HFF-Myc (cell line): ENCODE measurements at places on chromosomes 7 and 10.

DNA sequence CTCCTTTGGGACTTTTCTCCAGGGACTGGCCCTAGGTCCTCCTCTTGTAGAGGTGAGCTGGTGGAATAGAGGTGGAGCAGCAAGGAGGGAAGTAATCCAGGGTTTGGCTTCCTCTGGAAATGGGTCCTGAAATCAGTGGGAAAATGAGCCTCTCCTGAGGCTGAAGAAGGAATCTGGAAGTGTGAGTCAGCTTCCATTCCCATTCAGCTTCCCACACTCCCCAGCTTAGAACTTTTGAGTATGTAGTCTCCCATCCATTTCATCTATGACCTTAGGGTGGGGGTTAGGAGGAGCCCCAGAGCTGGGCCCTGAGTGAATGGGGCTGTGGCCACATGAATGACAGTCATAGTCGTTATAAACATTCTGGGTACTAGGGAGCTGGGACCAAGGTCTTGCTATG lies 17.7 kb downstream of the LDB1 start:
- no peak for DNase-seq

GRCh38 chr7:66379542-66380160 lies 174.5 kb downstream of the TPST1 start:
- DNase-seq, result no peak

DNA sequence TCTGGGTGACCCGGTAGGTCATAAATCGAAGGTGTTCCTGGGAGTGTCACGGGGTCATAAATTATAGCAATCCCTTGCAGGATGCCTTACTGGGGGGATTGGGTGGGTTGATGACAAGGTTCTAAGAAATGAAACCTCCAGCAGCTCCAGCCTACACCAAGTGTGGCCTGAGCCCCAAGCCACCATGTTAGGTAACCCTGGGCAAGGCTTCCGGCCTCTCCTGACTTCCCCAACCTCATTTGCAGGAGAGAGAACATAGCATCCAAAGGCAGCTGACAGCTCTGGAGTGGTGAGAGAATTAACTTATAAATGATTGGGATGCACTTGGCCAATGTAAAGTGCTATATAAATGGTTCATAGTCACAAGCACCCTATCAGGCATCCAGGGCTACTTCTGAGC lies 52.8 kb upstream of the TMEM273 start:
- no peak for DNase-seq

DNA sequence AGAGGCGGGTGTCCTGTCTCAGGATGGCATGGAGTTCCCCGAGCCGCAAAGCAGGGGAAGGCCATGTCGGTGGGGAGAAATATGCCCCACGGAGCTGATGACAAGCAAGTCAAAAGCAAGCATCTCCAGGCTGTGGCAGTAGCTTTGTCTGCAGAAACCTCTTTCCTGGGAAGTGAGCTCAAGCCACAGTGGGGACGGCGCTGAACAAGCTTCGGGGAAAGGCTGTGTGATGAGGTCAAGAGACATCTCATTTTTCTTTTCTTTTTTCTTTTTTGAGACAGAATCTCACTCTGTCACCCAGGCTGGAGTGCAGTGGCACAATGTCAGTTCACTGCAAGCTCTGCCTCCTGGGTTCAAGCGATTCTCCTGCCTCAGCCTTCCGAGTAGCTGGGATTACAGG lies 62.6 kb downstream of the ELFN1 start:
- DNase-seq, result no peak

- no peak for DNase-seq
Measured at GRCh38 chr10:79058899-79059841, 9.6 kb upstream of the ZMIZ1 start.

- DNase-seq, result no peak
Measured at GRCh38 chr10:32055478-32056135, 618 bp downstream of the KIF5B start.

GRCh38 chr10:27188897-27189296 lies 33.7 kb downstream of the MASTL start:
- no peak for DNase-seq

- no peak for DNase-seq
Measured at GRCh38 chr10:29030900-29031299, 258.0 kb upstream of the LYZL1 start.

GRCh38 chr7:17557251-17557671 lies 258.8 kb downstream of the AHR start:
- DNase-seq, result no peak

DNA sequence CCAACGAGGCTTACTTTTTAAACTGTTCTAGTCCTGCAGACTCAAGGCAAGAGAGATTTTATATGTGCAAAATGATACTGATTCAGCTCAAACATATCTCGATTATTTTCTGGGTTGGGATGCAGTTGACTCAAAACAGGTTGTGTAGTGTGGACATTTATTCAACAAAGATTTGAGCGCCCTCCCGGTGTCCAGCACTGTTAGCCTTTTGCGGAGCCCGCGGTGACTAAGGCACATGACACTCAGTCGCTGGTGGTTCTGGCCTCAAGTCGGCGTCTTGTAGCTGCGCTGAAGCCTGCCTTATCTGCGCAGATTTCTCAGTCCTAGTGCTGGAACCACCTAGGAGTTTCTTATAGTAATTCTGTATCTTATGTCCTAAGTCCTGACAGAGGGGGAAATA lies 938 bp upstream of the CADPS2 start:
- DNase-seq, result no peak

DNA sequence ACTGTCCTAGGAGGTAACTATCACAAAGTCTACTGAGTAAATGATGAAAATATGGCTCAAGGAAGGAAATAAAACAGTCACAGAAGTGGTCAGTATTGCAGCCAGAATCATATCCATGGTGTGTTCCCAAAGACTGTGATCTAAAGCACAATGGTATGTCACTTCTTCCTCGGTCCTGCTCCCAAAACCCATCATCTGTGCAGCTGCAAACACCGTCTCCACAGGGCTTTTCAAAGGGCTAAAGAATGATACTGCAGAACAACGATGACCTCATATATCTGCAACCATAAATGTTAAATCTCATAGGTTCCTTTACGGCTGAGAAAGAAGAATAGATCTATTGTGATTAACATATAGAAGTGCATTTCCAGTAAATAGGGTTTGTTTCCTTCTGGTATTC lies 465.0 kb downstream of the GRID1 start:
- no peak for DNase-seq

GRCh38 chr7:145313551-145313950 lies 477.7 kb upstream of the TPK1 start:
- no peak for DNase-seq

- DNase-seq, result no peak
Measured at GRCh38 chr7:159094919-159095915, 49.5 kb downstream of the VIPR2 start.

DNA sequence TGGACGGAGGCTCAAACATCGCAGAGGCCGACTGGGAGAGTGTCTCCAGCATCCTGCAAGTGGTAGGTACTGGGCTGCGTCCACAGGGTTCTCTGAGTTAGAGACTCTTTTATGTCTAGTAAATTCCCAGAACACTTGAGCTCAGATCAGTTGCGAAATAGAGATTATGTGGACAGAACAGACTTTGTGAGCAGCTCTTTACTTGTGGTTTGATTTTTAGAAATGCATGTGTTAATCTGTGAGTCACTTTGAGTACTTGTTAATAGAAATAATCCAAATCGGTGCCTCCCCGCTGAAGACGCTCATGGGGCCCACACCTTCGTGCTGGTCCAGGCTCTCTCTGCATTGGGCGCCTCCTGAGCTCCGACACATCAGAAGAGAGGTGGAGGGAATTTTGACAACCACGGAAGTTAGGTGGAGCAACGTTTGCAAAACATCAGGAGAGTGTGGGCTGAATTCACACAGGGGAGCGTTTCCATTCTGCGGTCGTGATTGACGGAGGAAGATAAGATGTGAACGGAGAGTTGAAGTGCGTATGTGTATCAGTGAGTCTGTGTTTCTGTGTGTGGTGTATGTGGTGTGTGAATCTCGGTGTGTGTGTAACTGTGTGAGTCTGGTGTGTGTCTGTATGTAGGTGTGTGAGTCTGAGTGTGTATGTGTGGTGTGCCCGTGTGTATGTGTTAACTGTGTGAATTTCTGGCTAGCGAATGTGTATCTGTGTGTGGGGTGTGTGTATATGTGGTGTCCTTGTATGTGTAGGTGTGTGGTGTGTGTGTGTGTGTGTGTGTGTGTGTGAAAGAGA lies 32.1 kb downstream of the PFKP start:
- no peak for DNase-seq

DNA sequence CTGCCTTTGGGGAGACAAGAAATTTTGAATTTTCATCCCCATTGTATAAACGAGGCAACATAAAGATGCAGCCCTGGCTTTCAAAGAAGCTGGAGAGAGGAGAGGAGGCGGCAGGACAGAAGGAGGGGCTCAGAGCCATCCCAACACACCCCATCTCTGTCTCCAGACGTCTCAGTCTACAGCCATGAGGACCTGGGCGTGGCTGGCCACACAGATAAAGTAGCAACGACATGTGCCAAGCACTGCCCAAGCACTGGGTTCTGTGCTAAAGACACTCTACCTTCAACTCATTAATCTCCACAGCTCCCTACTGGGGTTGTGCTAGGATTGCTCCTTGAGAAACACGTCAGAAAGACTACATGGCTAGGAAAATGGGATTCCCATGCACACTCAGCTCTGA lies 65.2 kb downstream of the DLG5 start:
- no peak for DNase-seq

GRCh38 chr10:75654171-75654771 lies 222.8 kb downstream of the LRMDA start:
- no peak for DNase-seq

DNA sequence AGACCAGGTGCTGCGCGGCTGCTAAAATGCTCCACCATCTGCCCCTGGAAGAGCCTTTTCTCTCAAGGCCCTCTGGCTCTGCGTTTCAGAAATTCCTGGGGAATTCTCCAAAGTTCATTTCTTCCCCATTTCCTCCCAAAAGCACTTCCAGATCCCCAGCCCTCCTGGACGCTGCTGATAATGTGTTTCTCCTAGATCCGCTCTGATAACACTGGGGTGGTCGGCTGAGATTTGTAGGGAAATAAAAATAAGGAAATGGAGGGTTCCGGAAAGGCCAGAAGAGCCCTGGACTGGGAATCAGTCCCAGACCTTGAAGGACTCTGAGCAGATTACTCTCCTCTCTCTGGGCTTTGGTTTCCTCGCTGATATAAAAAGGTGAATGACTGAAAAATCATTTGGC lies 28.1 kb downstream of the COL13A1 start:
- DNase-seq, result no peak

- no peak for DNase-seq
Measured at GRCh38 chr10:74380795-74381194, 229.8 kb downstream of the ADK start.

DNA sequence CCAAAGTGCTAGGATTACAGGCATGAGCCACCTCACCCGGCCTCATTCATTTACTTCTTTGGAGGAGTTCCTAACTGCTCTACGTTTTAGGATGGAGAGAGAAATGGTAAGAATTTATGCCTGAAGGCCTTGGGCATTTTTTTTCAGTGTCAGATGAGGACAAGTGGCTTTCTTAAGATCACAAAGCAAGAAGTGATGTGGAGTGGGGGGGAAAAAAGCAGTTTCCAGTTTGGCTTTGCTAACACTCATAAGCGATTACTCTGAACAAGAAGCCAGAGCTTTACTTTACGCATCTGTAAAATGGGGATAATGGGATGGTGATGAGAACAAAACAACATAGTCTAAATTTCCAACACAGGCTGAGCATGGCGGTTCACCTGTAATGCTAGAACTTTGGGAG lies 2.6 kb upstream of the PPIA start:
- no peak for DNase-seq

GRCh38 chr7:41925946-41926345 lies 223.1 kb upstream of the INHBA start:
- no peak for DNase-seq

GRCh38 chr10:110572862-110573261 lies 5.4 kb downstream of the SMC3 start:
- DNase-seq, result no peak

- DNase-seq, result no peak
Measured at GRCh38 chr10:16754765-16755164, 62.5 kb downstream of the RSU1 start.

- no peak for DNase-seq
Measured at GRCh38 chr10:72832701-72833100, 60.8 kb upstream of the OIT3 start.

- DNase-seq, result no peak
Measured at GRCh38 chr7:27183682-27184336, 1.2 kb downstream of the HOXA11 start.

DNA sequence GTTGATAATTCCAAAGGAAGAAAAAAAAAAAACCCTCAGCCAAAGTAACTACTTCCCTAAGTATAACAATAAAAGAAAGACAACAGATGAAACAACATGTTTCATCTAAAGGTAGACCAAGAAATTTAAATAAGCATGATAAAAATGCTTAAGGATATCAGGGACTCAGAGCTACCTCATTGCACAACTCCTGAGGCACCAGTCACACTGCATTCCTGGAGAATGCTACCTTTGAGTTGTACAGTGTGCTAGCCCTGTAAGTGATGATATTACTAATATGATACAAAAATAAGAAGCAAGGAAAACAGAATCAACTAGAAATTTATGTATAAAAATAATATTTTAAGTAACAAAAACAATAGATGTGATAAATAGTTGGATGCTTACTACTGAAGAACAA lies 29.5 kb upstream of the C7orf33 start:
- no peak for DNase-seq

- DNase-seq, result no peak
Measured at GRCh38 chr10:3850999-3851937, 66.3 kb upstream of the KLF6 start.

GRCh38 chr10:69119896-69120295 lies 4.1 kb upstream of the VPS26A start:
- DNase-seq, result no peak

GRCh38 chr7:90892213-90892612 lies 296.1 kb downstream of the CDK14 start:
- DNase-seq, result no peak

- no peak for DNase-seq
Measured at GRCh38 chr7:155593461-155594162, 47.3 kb upstream of the CNPY1 start.

DNA sequence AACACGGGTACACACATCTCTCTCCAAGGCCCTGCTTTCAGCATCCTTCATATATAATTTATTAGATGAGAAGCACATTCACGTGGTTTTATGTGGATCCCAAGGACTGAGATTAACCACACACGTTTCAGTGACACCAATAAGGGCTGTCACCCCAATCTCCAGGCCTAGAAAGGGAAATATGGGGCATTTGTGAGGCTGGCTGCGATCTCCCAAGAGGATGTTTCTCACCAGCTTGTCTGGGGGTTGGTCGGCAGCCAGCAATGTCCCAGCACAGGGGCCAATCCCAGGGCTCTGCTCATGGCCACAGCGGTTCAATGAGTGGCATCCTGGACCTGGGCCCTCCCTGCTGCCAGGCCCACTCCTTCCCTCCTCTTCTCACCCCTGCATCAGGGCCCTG lies 115.5 kb downstream of the ITIH5 start:
- no peak for DNase-seq
